Smooth muscle cell of the coronary artery (primary cell): ENCODE measurements at places on chromosomes 16 and 17. TPM values are rescaled to one million over a fixed set of nuclear protein-coding genes. Genes with fewer than 3 reads are reported as not detected.

Gene ZNF287
- 2.2 and 5.3 TPM in 2 replicates for total RNA-seq

Gene CTRL
- 0.38 TPM in 1 of 2 replicates, not detected in the other for total RNA-seq

Gene FBXL16
- 0.08 TPM in 1 of 2 replicates, not detected in the other for total RNA-seq

Gene OGFOD3
- 29.6 and 49.8 TPM in 2 replicates for total RNA-seq
